ENCODE measurements at places on chromosomes 3 and 15.

- no peak for DNase-seq
These were observed 5.3 kb upstream of the SRGAP3 start for GRCh38 chr3:9254764-9255163.

DNA sequence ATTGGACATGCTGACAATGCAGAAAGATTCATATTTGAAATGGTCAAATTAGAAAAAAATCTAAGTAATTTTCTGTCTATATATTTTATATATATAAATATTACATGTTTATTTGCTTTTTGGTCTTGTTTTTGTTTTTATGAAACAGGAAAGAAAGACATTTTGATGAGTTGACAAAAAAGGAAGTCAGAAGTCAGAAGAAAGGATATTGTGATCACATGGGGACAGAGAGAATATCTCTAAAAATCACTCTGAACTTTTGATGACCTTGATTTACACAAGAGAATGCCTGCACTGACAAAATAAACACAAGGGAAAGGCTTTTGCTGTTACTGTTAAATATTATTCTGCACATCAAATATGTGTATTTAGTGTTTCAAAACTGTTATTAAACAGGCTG is 811.2 kb downstream of the SI start:
- DNase-seq, result no peak

GRCh38 chr3:136193278-136194054 is 2.7 kb downstream of the MSL2 start:
- no peak for DNase-seq

GRCh38 chr3:67617518-67617917 is 36.9 kb downstream of the SUCLG2 start:
- no peak for DNase-seq

- DNase-seq, result no peak
These were observed 254.2 kb downstream of the ZBTB20 start for GRCh38 chr3:114892880-114893279.

GRCh38 chr3:24135280-24135679 is 190.2 kb downstream of the NR1D2 start:
- DNase-seq, result no peak

- no peak for DNase-seq
These were observed 121.6 kb upstream of the VEPH1 start for GRCh38 chr3:157624801-157625200.

GRCh38 chr3:88057630-88058305 is 1.0 kb downstream of the CGGBP1 start:
- no peak for DNase-seq

DNA sequence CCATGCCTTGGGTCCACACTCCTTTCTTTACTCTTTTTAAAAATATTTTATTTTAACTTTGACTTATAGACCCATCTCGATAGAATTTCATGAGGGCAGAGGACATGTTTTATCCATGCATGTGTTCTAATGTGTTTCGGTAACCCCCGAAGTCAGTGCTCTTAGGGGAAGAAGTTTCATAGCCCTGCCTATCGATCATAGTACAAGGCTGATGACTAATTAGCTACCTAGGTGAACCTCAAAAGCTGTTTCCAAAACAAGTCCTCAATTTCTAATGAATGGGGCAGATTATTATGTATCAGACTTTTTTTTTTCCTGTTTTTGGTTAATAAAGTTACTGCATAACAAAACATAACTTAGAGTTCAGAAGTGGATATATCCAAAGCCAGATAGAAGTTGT is 82.0 kb downstream of the MBNL1 start:
- DNase-seq, result no peak

GRCh38 chr3:29279806-29280205 is 1.1 kb upstream of the RBMS3 start:
- no peak for DNase-seq

DNA sequence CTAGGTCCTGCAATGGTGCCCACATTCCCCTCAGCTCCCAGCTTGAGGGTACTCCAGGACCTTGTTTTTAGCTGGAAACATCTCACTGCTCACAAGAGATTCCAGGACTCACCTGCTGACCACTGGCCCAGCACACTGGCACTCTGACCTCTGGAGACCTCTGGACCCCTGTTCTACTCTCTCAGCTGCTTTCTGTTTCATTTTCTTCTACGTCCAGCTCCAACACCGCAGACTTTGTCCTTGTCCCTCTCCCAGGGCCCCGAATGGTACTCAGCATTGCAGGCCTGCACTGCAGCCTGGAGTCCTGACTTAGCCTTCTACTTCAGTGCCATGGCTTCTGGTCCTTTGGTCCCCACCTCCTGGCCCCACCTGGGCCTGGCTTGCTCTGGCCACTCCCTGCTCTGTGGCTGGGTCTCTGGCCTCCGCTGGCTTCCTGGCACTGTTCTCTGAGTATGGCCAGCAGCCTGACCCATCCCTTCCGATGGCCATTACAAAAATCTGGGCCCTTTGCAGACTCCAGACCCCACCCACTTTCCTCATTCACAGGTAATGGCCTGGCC is 27.9 kb downstream of the KY start:
- DNase-seq, result no peak

- no peak for DNase-seq
These were observed 59.8 kb downstream of the AGTR1 start for GRCh38 chr3:148757238-148758215.

GRCh38 chr3:30845606-30846005 is 48.9 kb downstream of the GADL1 start:
- DNase-seq, result no peak

DNA sequence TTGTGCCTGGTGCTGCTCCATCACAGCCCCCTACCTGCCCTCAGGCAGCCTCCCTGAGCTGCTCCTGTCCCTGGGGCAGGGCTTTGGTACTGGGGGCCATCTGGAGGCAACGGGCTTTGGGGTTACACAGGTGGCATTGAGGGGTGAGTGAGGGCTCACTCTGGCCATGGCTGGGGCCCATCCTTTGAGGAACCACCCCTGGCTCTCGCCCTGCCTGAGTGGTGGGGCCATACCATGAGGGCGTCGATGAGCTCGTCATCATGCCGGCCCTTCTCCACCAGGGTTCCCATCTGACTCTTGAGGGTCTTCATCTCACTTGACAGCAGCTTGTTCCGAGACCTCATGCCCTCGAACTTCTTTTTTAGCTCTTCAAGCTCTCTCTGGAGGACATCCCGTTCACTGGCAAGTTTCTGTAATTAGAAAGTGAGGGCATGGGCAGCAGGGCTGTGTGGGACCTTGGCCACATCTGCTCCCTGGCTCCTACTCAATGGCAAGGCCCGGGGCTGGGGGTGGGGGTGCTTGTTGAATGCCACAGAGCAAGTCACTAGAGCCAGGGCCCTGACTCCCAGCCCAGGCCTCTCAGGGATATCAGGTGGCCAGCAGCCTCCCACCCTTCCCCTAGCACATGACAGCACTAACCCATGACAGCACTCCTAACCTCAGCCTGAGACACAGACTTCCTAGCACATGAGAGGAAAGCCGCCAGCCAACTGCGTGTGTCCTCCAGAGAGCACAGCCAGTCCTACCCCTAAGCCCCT is 33.5 kb downstream of the CCDC13 start:
- no peak for DNase-seq

Measured in activated T-cell treated with anti-CD3 and anti-CD28 coated beads for 4 hours (primary cell).